ENCODE measurements at places on chromosomes 2 and 18.

DNA sequence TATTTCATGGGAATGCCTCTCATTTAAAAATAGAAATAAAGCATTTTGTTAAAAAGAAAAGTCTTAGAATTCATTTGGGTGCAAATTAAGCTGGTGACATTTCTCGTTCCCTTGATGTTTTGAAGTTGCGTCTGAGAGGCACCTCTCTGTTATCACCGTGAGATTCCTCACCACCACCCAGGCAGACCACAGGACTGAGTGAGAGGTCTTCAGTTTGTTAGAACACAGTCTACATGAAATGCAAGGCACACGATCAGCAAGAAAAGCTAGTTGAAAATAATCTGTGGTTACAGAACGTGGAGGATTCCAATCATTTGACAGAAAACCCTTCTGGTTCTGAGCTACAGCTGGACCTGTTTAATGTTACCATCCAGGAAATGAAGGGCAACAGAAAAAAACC lies 116.0 kb downstream of the UXS1 start:
- DNase-seq, result no peak

DNA sequence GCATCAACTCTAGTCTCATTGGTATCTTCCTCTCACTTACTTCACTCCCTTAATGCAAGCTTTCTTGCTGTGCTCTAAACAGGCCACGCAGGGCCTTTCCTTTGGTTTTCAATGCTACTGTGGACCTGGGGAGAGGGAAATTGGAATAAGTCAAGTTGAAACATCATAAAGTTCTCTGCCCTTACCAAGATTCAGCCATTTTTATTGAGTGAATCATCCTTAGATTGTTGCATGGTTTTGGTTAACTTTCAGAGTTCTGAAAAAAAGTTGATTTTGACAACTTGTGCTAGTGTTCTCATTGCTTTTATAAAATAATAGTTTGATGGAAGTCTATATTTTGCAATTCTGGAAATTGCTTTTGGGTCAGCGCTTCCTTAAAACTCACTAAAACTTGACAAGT lies 852.8 kb upstream of the ACVR2A start:
- no peak for DNase-seq

DNA sequence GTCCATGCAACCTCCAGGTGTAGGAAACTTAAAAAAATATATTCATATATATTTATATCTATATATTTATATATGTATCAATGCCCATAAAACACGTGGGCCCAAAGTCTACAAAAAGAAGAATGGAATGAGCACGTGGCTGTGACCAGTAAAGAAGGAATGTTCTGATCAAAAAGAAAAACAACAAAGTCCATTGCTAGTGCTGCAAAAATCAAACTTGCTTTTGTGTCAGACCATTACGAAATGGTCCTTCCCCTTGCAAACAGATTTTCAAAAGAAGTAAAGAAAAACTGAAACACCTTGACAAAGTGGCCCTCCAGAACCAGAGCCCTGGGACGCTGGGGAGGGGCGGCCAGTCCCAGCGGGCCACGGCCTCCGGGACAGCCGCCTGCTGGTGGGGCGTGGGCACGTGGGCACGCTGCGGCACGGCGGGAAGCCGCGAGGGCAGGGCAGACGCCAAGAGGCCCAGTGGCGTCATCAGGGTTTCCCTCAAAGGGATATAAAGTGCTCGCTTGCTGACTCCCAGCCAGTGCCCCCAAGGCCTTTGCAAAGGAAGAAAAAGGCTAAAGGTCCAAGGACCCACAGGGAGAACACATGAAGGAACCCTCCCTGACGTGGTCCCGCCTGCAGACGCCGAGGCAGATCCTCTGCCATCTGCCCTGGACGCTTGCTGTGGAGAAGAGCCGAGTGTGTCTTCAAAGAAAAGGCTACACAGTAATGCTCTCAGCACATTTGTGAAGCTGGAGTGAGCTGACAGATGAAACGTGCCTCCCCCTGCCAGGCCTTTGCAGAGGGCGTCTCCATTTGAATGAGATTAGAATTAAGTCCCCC lies 201.8 kb downstream of the TWIST2 start:
- no peak for DNase-seq

GRCh38 chr2:234318361-234318760 lies 178.5 kb downstream of the ARL4C start:
- DNase-seq, result no peak

GRCh38 chr2:205612636-205613035 lies 69.7 kb upstream of the NRP2 start:
- DNase-seq, result no peak

GRCh38 chr18:44178476-44178875 lies 502.2 kb upstream of the SETBP1 start:
- DNase-seq, result no peak

DNA sequence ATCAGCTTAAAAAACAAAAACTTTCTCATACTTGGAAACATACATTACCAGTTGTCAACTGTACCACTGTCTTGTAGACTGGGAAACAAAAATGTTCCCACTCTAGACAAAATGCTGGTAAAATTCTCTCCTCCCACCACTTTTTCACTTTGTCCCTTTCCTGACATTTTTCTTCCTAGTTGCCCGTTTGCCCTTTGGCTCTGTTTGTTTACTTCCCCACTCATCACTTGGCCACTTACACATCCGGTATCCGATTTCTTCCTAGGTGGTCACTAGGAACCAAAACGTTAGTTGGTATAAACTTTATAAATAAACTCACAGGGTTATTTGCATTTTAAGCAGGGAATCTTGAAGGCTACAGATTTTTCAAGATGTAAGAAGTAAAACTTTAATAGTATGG lies 84.9 kb downstream of the METTL4 start:
- DNase-seq, result no peak

GRCh38 chr18:60754413-60755009 lies 381.9 kb upstream of the MC4R start:
- DNase-seq, result no peak

DNA sequence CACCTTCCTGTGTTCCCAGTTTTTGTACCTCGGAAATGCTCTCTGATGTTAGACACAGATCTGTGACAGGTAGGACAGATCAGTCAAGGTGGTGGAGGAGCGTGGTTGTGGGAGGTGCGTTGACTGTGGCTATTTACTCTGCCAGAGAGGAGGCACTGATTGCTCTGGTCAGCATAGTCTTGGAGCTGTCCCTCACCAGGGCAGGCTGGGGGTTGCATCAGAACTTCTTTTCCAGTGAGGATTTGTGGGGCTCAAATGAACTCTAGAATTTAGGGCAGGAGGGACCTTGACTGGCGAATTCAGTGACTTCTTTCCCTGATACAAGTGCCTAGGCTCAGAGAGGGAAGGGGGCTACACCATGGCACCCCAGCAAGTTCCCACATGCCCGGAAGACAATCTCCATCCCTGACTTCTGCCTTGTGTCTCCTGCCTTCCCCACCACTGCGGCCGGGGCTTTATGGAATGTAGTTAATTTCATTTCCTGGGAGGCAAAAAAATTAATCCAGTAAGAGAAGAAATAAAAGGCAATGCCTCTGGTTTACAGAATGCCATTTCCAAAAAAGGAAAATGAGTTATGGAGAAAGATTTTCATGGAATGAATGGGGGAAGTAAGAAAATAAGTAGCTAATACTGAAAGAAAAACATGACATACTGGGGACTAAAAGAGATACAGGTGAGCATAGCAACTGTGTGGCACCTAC lies 26.1 kb downstream of the NIFK start:
- no peak for DNase-seq

GRCh38 chr2:104812286-104812685 lies 41.6 kb upstream of the POU3F3 start:
- no peak for DNase-seq

GRCh38 chr2:44936275-44936674 lies 5.2 kb upstream of the SIX3 start:
- no peak for DNase-seq

- no peak for DNase-seq
Measured at GRCh38 chr2:25490217-25490616, 148.5 kb upstream of the DNMT3A start.

DNA sequence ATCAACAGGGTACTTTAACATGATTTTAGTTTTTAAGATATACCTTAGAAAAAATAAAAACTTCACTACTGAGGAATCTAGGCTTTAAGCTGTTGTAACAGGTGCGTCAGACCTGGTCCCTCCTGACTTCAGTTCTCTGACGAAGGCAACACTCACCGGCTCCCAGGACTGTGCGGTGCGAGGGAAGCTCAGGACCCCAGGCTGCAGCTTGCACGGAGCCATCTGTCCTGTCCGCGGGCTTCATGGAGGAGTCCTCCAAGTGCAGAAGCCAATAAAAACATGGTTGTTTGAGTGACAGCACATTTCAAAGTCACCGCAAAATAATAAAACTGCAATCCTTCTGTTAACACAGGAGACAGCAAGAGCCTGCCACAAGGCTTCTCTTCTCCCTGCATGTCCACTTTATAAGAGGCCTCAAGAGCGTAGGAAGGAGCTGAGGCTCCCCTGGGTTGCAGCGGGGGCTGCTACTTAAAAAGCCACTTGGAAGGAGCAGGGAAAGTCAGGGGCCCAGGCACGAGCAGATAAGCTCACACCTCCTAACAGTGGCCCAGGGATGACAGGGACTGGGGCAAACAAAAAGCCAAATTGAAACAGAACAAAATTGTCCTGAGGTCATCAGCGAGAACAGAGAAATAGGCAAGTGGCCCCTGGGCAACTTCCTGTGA lies 4.6 kb downstream of the HJURP start:
- DNase-seq, result no peak

- DNase-seq, result no peak
Measured at GRCh38 chr18:55731594-55732042, 143.6 kb upstream of the TCF4 start.

GRCh38 chr2:74740741-74741431 lies 86.8 kb downstream of the SEMA4F start:
- no peak for DNase-seq

- no peak for DNase-seq
Measured at GRCh38 chr2:39606585-39606984, 59.1 kb upstream of the TMEM178A start.

- no peak for DNase-seq
Measured at GRCh38 chr2:39390216-39390615, 46.9 kb downstream of the MAP4K3 start.

- no peak for DNase-seq
Measured at GRCh38 chr18:12008842-12009580, 27.7 kb downstream of the IMPA2 start.

All from effector CD8-positive, alpha-beta T cell (primary cell).